ENCODE measurements at places on chromosomes 7 and 10.

GRCh38 chr10:6751363-6751762 is 171.3 kb upstream of the PRKCQ start:
- DNase-seq: no peak

DNA sequence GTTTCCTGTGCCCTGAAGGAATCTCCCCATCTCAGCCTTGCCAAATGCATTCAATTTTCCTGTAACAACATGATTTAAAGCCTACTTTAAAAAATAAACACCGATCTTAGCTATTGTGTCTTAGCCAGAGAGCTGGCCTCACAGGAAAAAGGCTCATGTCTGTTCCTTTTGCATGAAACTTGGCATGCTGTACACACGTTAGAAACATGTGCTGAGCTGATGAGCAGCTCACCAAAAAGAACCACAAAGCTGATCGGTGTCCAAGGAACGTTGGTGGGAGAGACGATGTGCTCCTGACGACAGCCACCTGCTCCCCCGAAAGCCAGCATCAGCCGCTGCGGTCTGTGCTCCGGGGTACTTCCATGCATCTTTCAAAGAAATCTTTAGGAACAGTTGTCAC is 135.9 kb downstream of the ADARB2 start:
- no peak for DNase-seq

DNA sequence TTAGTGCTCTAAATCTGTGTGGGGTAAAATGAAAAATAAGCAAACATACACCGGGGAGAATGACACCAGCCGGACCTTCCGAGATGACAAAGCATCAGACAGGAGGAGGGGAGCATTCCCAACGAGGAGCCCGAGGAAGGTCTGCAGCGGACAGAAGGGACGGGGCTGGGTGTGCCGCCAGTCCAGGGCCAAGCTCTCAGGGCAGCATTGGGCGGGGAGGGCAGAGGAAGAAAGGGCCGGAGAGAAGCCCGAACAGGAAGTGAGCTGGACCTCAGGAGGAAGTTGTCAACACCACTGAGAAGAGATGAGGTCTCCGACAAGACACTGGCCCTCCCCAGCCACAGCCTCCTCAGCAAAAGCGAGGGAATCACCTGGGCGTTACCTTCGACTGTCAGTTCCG is 182.6 kb upstream of the RNF32 start:
- DNase-seq: no peak

- no peak for DNase-seq
Observed at GRCh38 chr10:47019155-47020145, 108.2 kb downstream of the PTPN20 start.

DNA sequence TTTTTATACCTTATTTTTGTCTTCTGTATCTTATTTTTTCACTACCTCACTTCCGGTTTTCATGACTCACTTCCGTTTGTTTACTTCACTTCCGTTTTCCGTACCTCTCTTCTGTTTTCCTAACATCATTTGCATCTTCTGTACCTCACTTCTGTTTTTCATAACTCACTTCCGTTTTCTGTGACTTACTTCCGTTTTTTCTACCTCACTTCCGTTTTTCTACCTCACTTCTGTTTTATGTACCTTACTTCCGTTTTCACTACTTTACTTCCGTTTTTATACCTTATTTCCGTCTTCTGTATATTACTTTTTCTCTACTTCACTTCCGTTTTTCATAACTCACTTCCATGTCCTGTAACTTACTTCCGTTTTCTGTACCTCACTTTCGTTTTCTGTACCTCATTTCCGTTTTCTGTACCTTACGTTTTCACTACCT is 492.5 kb upstream of the AKR1E2 start:
- DNase-seq: no peak
